Peyer's patch (tissue), 4 donors: ENCODE measurements at places on chromosomes 16 and 17. TPM values are rescaled to one million over a fixed set of nuclear protein-coding genes. Genes with fewer than 3 reads are reported as not detected.

- no peak for DNase-seq
These were observed 88.1 kb downstream of the GOSR1 start for GRCh38 chr17:30565073-30565935.

DNA sequence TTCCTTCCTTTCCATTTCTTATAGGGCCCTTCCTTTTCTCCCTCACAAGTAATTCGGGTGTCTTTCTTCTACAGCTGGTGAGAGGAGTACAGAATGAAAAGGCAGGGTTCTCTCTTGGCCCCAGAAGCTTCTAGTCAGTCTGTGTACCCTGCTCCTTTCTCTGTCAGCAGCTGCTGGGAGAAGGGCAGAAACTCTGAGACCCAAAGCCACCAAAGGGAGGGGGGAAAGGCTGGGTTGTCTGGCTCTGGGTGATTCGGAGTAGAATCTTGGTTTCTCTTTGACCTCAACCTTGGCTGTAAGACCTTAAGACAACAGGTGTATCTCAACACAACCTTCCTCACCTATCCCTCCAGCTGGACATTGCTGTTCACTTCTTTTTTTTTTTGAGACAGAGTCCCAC lies 3.3 kb upstream of the NR1D1 start:
- no peak for DNase-seq

GRCh38 chr17:43530288-43531081 lies 15.7 kb downstream of the ETV4 start:
- DNase-seq, result no peak

GRCh38 chr16:52924162-52924561 lies 128.5 kb downstream of the CHD9NB start:
- DNase-seq, result no peak

- no peak for DNase-seq
These were observed 1.7 kb downstream of the RASD1 start for GRCh38 chr17:17494499-17494869.

GRCh38 chr17:82937411-82938371 lies 97.9 kb upstream of the ZNF750 start:
- peak; percentile 37 for DNase-seq

DNA sequence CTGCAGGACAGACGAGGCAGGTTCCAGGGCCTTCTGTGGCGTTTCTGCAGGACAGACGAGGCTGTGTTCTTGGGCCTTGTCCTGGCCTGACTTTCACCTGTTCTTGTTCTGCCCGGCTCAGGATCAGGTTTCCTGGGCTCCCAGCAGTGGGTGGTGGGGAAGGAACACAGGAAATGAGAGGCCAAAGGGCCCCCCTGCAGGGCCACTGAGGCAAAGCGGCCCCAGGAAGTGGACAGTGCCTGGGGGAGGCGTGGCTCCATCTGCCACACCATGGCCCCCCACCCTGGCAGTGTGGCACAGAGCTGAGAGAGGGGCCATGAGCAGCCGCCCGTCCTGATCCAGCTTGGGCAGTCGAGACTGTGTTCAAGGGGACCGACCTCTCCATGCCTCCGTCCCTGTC lies 20.7 kb downstream of the SPIRE2 start:
- DNase-seq, result no peak

- DNase-seq, result no peak
These were observed 87.5 kb downstream of the SEC14L1 start for GRCh38 chr17:77228241-77228752.

Gene OR3A2
- not detected for total RNA-seq

Gene TMEM235
- not detected for total RNA-seq
